A673 (cell line): ENCODE measurements at places on chromosomes 5 and 9.

- no peaks in the 10 kb centered on the region for H3K4me1 ChIP-seq
- H3K27ac ChIP-seq, result no peak overlapping the region
- no peak overlapping the region for H3K4me3 ChIP-seq
Observed at GRCh38 chr5:86797677-86798076, 179.9 kb downstream of the COX7C start.

GRCh38 chr9:116137581-116137980 is 16.0 kb upstream of the PAPPA start:
- H3K27ac ChIP-seq, result no peak overlapping the region
- DNase-seq, result no peak
- peaks cover 3% of the 10 kb centered on the region for H3K4me1 ChIP-seq
- H3K27me3 ChIP-seq, result no peaks in the 10 kb centered on the region
- no peak overlapping the region for H3K4me3 ChIP-seq

GRCh38 chr5:152501294-152501693 is 96.2 kb upstream of the NMUR2 start:
- no peak for DNase-seq
- H3K36me3 ChIP-seq, result no peaks in the 10 kb centered on the region
- H3K27me3 ChIP-seq, result peaks cover 6% of the 10 kb centered on the region

- no peak overlapping the region for H3K27ac ChIP-seq
- peaks cover 24% of the 10 kb centered on the region for H3K27me3 ChIP-seq
- no peaks in the 10 kb centered on the region for H3K36me3 ChIP-seq
- no peak overlapping the region for H3K4me3 ChIP-seq
Observed at GRCh38 chr9:101333490-101333889, 51.3 kb downstream of the BAAT start.

GRCh38 chr9:38350529-38350928 is 42.0 kb upstream of the ALDH1B1 start:
- no peaks in the 10 kb centered on the region for H3K27me3 ChIP-seq
- H3K4me3 ChIP-seq, result no peak overlapping the region
- DNase-seq, result no peak
- H3K36me3 ChIP-seq, result no peaks in the 10 kb centered on the region

DNA sequence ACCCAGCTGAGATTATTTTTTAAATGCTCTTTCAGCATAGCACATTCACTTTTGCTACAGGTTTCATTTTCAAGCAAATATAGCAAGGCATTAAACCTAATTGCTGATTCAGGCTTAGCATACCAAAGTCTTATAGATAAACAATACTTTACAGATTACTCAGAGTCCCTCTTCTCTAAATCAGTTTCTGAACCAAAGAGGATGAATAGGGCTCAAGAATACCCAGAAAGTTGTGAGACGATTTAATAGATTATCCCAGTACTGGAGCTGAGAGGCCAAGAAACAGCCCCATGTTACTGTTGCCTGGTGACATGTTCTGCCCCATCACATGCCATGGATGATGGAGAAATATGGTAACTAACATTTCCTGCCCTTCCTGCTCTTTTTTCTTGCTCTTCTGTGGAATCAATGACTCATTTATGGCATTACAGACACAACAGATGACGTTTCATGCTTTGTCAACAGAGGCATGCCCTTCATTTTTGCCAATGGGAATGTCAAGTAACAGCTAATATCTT is 18.1 kb upstream of the SSBP2 start:
- no peaks in the 10 kb centered on the region for H3K36me3 ChIP-seq
- H3K4me3 ChIP-seq, result no peak overlapping the region
- H3K27me3 ChIP-seq, result no peaks in the 10 kb centered on the region
- H3K4me1 ChIP-seq, result no peaks in the 10 kb centered on the region
- no peak overlapping the region for H3K27ac ChIP-seq

DNA sequence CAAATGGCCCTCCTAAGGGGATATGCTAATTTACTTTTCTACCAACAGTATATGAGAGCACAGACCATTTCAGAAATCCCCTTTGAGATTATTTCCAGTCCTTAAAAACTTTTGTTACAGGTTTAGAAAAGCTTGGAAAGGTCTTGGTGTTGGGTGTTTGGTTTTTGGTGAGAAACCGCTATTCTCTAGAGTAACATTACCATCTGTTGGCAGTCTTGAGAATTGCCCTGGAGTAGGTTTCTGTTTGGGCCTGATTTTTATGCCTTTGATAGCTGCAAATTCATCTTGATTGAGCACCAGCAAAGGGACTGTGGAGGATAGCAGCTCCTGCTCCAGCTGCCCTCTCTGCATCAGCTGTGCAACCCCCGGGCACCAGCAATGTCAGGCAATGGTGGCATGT is 8.0 kb downstream of the NUDT2 start:
- no peak overlapping the region for H3K27ac ChIP-seq
- peaks cover 2% of the 10 kb centered on the region for H3K4me1 ChIP-seq
- no peaks in the 10 kb centered on the region for H3K27me3 ChIP-seq
- DNase-seq, result no peak
- peaks cover 8% of the 10 kb centered on the region for H3K36me3 ChIP-seq

DNA sequence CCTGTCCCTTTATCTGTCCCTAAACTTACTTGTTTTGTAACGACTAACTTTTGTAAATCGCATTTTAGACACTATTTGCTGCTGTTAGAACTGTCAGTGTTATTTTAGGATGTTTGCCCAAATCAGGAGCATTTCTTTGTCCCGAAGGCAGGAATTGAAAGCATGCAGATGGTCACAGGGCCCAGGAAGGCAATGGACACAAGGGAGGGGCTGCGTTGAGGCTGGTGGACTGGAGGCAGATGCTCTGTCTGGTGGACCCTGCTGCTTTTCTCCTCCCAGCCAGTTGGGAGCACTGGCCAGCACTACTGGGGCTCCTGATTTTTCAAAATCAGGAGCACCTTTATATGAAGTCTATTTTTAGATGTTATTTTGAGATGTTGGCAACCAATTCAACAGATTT is 31.7 kb downstream of the DOCK2 start:
- no peaks in the 10 kb centered on the region for H3K4me1 ChIP-seq
- H3K27me3 ChIP-seq, result no peaks in the 10 kb centered on the region
- no peak overlapping the region for H3K27ac ChIP-seq
- H3K4me3 ChIP-seq, result no peak overlapping the region
- DNase-seq, result no peak

- DNase-seq, result no peak
- H3K27ac ChIP-seq, result no peak overlapping the region
- no peaks in the 10 kb centered on the region for H3K4me1 ChIP-seq
- no peak overlapping the region for H3K4me3 ChIP-seq
- H3K27me3 ChIP-seq, result no peaks in the 10 kb centered on the region
Observed at GRCh38 chr5:107135391-107135790, 535.3 kb downstream of the EFNA5 start.

DNA sequence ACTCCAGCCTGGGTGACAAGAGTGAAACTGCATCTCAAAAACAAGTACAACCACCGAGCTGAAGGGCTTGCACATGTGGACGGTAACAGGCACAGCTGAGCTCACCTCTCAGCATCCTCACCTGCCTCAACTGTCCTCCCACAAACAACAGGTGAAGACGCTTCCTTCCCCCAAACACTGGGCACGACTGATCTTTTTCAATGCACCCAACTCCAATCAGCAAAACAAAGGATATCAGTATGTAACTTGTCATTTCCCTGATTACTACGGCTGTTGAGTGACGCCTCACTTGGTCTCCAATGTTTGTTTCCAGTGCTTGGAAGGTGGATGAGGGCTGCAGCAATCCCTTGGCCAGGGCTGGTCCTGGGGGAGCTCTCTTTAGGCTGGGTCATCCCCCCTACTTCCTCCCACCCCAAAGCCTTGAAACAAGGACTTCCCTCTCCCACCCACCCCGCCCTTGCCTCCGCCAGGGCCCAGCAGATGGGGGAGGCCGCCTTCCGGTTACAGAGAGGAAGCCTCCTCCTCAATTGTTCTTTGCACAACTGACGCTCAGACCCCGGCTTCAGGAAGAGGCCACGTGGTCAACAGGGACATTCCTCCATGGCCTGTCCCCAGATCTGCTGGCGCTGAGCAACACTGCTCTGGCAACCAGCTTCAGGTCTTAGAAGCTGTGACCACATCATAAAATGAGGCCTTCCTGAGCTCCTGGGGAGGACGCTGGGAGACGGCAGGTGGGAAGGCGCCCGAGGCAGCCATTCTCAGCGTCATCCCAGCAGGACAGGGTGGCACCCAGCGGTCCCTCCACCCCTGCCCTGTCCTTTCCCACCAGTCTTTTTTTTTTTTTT is 5.9 kb downstream of the FAM78A start:
- H3K27me3 ChIP-seq, result no peaks in the 10 kb centered on the region
- H3K4me1 ChIP-seq, result no peaks in the 10 kb centered on the region
- H3K27ac ChIP-seq, result no peak overlapping the region
- H3K36me3 ChIP-seq, result no peaks in the 10 kb centered on the region

DNA sequence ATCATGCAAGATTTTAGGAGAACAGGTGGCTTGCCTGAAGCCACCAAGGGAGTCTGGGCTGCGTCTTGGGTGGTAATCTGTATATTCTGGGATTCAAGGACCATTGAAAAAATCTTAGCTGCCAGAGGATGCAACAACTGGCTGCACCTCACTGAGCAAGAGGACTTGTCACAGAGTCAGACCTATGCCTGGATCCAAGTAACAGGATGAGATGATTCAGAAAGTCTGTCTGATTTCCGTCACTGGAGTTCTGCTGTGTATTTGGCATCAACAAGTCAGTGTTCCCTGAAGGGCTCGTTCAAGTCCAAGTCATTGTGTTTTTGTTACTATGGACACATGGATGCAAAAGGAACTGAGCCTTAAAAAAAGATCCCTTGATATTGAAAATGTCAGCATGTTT is 37.8 kb upstream of the CARTPT start:
- no peaks in the 10 kb centered on the region for H3K36me3 ChIP-seq
- no peaks in the 10 kb centered on the region for H3K4me1 ChIP-seq
- H3K27ac ChIP-seq, result no peak overlapping the region
- H3K4me3 ChIP-seq, result no peak overlapping the region
- DNase-seq, result no peak

DNA sequence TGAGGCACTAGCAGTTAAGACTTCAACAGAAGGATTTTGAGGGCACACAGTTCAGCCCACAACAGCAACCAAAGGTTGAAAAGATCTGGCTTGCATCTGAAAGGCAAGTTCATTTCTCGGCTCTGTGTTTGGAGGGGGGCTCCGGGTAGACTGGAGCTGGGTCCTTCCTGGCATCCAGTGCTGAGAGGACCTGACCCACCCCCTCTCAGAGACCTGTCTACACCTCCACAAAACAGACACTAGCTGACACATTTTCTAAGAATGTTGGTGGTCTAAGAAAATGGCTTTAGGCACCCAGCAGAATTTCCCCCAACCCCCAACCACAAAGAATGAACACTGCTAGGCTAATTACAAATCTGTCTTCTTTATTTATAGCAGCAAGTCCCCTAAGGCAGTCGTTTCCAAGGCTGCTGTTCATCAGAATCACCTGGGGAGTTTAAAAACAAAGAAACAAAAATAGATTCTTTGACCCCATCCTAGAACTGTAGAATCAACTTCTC is 6.2 kb upstream of the PTCH1 start:
- no peaks in the 10 kb centered on the region for H3K4me1 ChIP-seq
- no peaks in the 10 kb centered on the region for H3K36me3 ChIP-seq
- H3K27ac ChIP-seq, result no peak overlapping the region
- DNase-seq, result no peak
- H3K27me3 ChIP-seq, result no peaks in the 10 kb centered on the region
- H3K4me3 ChIP-seq, result no peak overlapping the region

- no peak overlapping the region for H3K27ac ChIP-seq
- no peak for DNase-seq
- H3K36me3 ChIP-seq, result no peaks in the 10 kb centered on the region
- H3K4me3 ChIP-seq, result no peak overlapping the region
- H3K4me1 ChIP-seq, result no peaks in the 10 kb centered on the region
- H3K27me3 ChIP-seq, result no peaks in the 10 kb centered on the region
Observed at GRCh38 chr5:180006141-180006540, 65.4 kb downstream of the RNF130 start.

DNA sequence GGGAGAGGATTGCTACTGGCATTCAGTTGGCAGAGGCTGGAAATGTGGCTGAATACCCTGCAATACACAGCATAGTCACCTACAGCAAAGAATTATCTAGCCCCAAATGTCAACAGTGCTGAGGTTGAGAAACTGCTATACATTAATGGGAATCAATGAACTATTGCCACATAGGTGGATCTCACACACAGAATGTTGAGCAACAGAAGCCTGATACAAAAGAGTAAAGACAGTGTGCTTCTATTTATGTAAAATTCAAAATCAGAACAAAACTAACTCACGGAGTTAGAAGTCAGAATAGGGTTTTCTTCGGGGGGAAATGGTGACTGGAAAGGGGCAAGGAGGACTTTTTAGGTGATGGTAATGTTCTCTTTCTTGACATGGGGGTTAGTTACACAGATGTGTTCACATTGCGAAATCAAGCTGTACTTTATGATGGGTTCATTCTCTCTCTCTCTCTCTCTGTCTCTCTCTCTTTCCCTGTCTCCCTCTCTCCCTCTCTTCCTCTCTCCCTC is 45.7 kb upstream of the PANK3 start:
- no peak overlapping the region for H3K4me3 ChIP-seq
- DNase-seq, result no peak
- H3K4me1 ChIP-seq, result no peaks in the 10 kb centered on the region
- no peak overlapping the region for H3K27ac ChIP-seq

GRCh38 chr5:112529525-112529924 is 110.4 kb upstream of the EPB41L4A start:
- DNase-seq, result peak; percentile 23
- H3K27ac ChIP-seq, result no peak overlapping the region
- H3K4me1 ChIP-seq, result no peaks in the 10 kb centered on the region
- no peak overlapping the region for H3K4me3 ChIP-seq
- no peaks in the 10 kb centered on the region for H3K36me3 ChIP-seq
- no peaks in the 10 kb centered on the region for H3K27me3 ChIP-seq

- DNase-seq, result no peak
Observed at GRCh38 chr9:4799033-4799430, 6.3 kb downstream of the RCL1 start.

- no peak overlapping the region for H3K27ac ChIP-seq
- DNase-seq, result no peak
- no peaks in the 10 kb centered on the region for H3K27me3 ChIP-seq
Observed at GRCh38 chr9:7879551-7880245, 80.1 kb upstream of the DMAC1 start.

GRCh38 chr5:6636293-6636692 is 3.1 kb downstream of the SRD5A1 start:
- peaks cover 6% of the 10 kb centered on the region for H3K4me1 ChIP-seq
- H3K27me3 ChIP-seq, result no peaks in the 10 kb centered on the region
- no peak overlapping the region for H3K4me3 ChIP-seq
- no peak for DNase-seq
- no peak overlapping the region for H3K27ac ChIP-seq
- peaks cover 5% of the 10 kb centered on the region for H3K36me3 ChIP-seq

GRCh38 chr5:122385808-122386207 is 73.8 kb downstream of the SNCAIP start:
- H3K4me3 ChIP-seq, result no peak overlapping the region
- no peak overlapping the region for H3K27ac ChIP-seq
- no peaks in the 10 kb centered on the region for H3K36me3 ChIP-seq
- no peaks in the 10 kb centered on the region for H3K4me1 ChIP-seq

DNA sequence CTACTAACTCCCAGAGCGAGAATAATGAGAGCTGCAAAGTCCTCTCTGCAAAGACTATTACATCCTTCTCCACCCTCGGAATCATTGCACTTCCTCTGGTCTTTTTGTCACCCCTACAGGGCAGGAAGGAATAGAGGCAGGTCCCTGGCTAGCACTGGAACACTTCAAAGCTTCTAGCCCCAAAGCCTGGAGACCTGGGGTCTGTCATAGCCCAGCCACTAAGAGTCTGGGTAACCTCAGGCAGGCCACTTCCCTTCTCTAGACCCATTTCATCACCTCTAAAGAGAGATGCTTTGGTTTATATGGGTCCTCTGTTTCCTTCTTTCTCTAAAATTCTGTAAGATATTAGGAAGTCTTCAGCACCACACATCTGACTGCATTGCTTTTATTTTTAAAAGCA is 6.7 kb downstream of the ADRB2 start:
- H3K27ac ChIP-seq, result no peak overlapping the region
- no peak overlapping the region for H3K4me3 ChIP-seq
- DNase-seq, result no peak
- H3K27me3 ChIP-seq, result peaks cover 40% of the 10 kb centered on the region
